Uterus (tissue), 4 donors: ENCODE measurements at places on chromosomes 11 and 22.

- no peak for DNase-seq
Observed at GRCh38 chr22:48238966-48239365, 1476.5 kb downstream of the TBC1D22A start.

DNA sequence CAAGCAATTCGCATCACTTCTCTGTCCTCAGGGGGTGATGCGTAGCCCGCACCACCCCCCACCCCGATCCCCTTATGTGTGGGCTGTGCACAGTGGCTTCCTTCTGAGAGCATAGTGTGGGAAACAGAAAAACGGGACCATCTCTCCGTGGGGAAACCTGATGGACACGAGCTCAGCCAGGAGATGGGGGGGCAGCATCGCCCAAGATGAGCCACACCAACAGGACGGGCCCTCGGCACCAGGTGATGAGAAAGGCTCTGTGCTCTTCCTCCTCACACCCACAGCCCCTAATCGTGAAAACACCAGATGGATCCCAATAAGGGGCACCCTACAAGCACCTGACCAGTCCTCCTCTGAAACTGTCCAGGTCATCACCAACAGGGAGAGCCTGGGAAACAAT is 153.6 kb downstream of the SHANK2 start:
- no peak for DNase-seq

DNA sequence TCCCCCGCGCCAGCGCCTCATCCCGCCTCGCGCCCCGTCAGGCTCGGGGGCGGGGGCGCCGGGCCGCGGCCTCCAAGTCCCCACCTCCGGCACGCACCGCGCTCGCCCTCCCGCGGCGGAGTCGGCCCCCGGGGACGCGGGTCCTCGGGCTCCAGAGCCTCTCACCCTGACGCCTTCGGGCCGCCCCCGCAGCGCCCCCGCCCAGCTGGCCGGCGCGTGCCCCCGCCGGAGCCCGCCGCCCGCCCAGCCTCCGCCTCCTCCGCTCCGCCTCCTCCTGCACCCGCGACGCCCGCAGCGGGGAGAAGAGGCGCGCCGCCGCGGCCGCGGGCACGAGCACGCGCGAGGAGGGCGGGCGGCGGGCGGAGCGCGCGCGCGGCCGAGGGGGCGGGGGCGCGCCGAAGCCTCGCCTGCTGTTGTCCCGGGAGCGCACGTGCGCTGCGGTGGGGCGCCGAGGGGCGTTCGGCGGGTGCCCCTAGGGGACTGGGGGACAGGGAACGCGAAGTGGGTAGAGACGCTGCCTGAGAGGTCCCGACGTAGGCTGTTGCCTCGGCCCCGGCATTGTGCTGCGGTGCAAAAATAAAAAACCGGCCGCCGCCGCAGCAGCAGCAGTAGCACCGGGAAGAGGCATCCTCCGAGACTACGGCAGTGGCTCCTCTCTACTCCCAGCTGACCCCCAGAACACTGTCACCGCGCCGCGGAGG is 87.4 kb upstream of the ARHGAP32 start:
- peak; percentile 84 for DNase-seq

- no peak for DNase-seq
Observed at GRCh38 chr11:134731213-134731961, 319.3 kb upstream of the B3GAT1 start.

DNA sequence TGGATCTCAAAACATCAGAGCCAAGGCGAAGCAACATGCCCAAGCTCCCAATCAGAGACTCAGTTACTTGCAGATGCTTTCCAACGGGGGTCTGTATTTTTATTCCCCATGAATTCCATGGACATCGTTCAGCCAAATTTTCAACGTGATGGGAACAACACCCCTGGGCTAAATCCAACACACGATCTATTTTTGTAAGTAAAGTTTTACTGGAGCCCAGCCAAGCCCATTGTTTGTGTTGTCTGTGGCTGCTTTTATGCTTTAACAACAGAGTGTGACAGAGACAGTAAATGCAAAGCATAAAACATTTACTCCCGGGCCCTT is 33.7 kb downstream of the SLC5A1 start:
- no peak for DNase-seq

DNA sequence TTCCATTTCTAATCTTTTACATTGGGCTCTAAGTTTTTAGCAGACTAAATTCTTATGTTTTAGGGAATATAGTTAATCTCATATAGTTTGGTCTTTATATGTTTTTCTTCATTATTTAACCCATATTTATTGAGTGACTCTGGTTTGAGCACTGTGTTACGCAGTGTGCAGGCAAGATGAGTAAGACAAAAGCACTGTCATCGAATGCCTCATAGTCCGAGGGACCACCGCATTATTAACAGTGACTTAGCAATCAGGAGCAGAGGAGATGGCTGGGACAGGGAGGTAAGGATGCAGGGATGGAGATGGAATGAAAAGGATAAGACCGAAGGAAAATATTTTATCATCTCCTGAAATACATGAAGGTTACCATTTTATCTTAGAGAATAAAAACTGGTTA is 65.2 kb upstream of the CTSC start:
- DNase-seq: no peak
